ENCODE measurements at places on chromosomes 5 and 9.

GRCh38 chr5:17735761-17736160, 101.5 kb downstream of the TAF11L14 start:
- no peak for DNase-seq

- DNase-seq = no peak
Measured at GRCh38 chr5:119694284-119694683, 64.9 kb downstream of the FAM170A start.

DNA sequence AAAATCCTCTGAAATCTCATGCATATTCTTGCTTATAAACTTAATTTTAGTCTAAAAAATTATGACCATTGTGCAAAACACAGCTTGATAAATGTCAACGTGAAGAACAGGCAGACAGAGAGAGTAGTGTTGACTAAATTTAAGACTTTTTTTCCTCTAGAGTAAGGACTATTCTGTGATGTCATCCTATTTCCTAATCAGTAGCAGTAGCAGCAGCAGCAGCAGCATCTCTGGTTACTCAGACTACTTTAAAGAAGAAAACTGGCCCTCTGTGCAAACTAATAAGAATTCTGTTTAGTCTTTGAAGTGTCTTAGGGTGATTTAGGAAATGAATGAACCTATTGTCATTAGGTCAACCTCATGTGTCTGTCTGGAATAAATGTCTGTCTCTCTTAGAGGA, 403.0 kb downstream of the HINT1 start:
- DNase-seq = no peak

GRCh38 chr5:32443145-32443540, 1.4 kb downstream of the ZFR start:
- no peak for DNase-seq

- no peak for DNase-seq
Measured at GRCh38 chr9:136345281-136346156, 18.0 kb downstream of the DNLZ start.
